Fibroblast of villous mesenchyme (primary cell): ENCODE measurements at places on chromosomes 5 and 9.

GRCh38 chr5:55364537-55365055 lies 56.8 kb downstream of the MTREX start:
- DNase-seq, result no peak

GRCh38 chr5:68478301-68479095 lies 262.9 kb downstream of the PIK3R1 start:
- DNase-seq, result peak; percentile 61

GRCh38 chr5:181263633-181264032 lies 2.7 kb upstream of the TRIM52 start:
- DNase-seq, result no peak

DNA sequence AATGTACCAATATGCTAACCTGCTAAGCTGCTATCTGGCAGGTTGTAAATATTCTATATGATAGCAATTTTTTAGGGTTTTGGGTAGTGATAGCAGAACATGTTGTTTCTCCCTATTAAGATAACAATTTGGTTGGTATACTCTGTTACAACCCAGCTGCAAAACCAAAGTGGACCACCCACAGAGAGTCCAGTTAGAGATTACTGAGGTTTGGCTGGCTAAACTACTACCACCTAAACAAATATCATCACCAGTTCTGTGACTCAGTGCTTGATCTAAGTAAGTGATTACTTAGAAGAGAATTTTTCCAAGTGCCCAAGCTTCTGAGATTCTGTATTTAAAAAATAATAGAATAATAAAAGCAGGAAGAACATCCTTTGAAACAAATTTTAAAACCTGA lies 72.3 kb downstream of the XRCC4 start:
- DNase-seq, result peak; percentile 85

DNA sequence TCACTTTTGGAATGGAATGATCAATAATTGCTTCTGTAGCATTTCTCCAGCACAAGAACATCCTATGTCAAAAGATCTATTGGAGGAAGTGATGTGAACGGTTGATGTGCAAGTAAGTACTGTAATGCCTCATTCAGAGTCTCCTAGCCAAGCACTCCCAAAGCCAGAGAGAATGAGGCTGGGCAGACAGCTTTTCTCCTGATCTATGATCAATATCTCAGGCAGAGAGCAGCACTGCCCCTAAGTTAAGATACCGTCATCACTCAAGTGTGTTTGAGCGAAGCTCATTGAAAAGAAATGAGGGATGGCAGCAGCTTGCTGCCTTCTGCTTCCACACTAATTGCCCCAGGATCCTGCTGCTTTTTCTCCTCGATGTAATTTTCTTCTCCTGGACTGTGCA lies 324.1 kb upstream of the GRAMD2B start:
- DNase-seq, result no peak

DNA sequence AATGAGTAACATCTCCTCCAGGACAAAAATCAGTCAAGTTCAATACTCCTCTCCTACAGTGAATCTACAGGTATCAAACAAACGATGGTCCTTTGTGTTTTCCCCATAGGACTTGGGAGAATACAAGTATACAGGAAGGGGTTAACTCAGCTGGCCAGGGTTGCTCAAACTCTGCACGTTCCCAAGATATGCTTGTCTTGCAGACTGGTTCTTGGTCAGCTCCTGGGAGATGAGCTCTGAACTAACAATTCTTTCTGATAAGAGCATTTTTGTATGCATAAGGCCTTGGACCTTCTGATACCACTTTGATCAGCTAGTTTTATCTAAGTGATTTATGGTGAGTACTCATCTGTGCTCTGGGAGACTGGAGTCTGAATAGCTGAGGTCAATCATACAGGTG lies 42.1 kb downstream of the LOX start:
- peak; percentile 19 for DNase-seq

GRCh38 chr5:81017320-81017719 lies 57.2 kb downstream of the RASGRF2 start:
- no peak for DNase-seq

GRCh38 chr9:38274800-38275199 lies 117.7 kb upstream of the ALDH1B1 start:
- DNase-seq, result peak; percentile 14

DNA sequence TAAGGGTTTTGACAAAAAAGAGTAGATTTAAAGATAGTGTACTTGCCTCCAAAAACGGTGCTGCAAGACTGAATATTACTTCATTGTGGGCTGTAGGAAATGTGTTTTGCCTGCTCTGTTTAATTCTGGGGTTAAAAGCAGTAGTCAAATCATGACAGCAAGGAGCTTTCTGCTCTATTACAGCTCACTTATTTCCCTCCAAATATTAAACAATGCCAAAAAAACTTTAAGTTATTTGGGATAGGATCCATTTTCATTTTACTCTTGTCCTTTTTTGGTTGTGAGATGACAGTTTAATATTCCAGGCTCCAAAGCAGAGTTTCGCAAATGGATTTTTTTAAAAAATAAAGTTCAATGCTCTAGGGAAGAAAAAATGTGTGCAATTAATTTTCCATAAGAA lies 340.4 kb upstream of the RGMB start:
- peak; percentile 63 for DNase-seq

GRCh38 chr9:121399126-121399882 lies 29.3 kb upstream of the STOM start:
- DNase-seq, result peak; percentile 7

GRCh38 chr9:135994501-135995192 lies 33.5 kb upstream of the UBAC1 start:
- DNase-seq, result peak; percentile 33

- no peak for DNase-seq
Observed at GRCh38 chr5:147170603-147171002, 64.2 kb upstream of the STK32A start.
